ENCODE measurements at places on chromosomes 7 and 10.

- DNase-seq, result peak; percentile 46
Measured at GRCh38 chr7:17301471-17302456, 3.3 kb downstream of the AHR start.

GRCh38 chr10:25725917-25726716, 207.9 kb upstream of the MYO3A start:
- DNase-seq, result no peak

- DNase-seq, result no peak
Measured at GRCh38 chr10:5720182-5720581, 35.5 kb downstream of the TASOR2 start.

GRCh38 chr7:16515785-16516685, 10.6 kb upstream of the LRRC72 start:
- no peak for DNase-seq

DNA sequence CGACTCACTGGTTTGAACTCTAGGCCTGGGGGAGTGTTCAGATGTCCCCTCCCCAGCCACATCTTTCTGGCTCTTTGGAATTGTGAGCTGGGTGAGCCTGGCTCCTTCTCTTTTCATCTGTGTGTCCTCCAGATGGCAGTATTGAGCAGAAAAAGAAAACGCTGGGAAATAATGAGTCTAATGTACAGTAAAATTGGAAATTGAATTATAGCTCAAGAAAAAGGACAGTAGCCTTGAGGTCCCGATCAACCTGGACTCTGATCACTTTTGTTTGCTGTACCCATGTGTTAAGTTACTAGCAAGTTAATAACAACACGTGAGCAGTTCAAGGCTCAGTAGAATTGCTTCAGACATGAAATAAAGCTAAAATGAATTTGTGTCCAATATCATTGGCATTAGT, 77.9 kb downstream of the SNX10 start:
- no peak for DNase-seq

DNA sequence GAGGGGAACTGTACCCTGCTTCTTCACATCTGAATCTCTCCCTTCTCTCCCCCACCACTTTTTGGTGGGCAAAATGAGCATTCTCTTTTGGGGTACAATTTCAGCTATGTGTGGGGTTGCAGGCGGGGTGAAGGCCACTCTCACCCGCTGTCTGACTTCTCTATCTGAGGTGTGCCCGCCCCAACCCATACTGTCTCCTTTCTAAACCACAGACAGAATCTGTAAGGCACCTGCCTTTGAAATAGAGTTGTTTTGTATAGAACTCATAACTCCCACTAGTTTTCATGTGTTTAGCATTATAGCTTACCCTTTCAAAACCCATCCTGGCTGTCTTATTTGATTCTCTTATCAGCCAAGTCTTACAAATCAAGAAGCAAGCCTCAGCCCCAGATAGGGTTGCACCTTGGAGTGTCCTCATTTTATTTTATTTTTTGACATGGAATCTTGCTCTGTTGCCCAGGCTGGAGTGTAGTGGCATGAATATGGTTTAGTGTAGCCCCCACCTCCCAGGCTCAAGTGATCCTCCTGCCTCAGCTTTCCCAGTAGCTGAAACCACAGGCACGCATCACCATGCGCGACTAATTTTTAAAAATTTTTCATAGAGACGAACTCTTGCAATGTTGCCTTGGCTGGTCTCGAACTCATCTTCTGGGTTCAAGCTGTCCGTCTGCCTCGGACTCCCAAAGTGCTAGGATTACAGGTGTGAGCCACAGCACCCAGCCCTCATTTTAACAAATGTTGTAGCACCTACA, 11.9 kb downstream of the TSPAN14 start:
- DNase-seq, result no peak

- no peak for DNase-seq
Measured at GRCh38 chr10:30763918-30764317, 134.4 kb upstream of the LYZL2 start.

DNA sequence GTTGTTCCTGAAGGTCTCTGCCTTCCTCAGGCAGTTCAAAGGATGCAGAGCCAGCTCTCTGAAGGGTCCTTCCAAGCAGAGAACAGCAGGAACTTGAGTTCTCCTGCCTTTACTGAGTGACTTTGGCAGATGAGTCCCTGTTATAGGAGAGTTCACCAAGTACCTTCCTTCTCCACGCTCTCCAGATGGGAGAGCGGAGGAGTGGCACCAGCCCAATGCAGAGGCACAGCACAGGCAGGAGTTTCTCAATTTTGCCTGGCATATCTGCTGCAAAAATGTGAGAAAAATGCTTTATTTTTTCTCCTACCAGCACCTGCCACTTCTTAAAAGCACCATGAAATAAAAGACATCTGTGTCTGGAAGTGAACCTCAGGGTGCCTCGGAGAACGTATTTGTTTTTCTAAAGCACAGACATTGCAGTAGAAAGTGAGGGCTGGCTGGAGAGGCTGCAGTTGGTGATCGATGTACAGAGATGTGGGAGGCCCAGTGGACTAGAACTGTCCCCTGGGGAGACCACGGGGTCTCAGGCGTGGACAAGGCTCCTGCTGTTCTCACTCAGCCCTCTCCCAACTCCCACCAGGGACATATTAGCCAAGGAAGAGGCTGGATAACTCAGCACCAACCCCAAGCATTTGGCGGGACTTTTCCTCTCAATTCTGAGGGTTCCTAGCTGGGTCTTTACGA, 174.5 kb downstream of the WDR37 start:
- no peak for DNase-seq

DNA sequence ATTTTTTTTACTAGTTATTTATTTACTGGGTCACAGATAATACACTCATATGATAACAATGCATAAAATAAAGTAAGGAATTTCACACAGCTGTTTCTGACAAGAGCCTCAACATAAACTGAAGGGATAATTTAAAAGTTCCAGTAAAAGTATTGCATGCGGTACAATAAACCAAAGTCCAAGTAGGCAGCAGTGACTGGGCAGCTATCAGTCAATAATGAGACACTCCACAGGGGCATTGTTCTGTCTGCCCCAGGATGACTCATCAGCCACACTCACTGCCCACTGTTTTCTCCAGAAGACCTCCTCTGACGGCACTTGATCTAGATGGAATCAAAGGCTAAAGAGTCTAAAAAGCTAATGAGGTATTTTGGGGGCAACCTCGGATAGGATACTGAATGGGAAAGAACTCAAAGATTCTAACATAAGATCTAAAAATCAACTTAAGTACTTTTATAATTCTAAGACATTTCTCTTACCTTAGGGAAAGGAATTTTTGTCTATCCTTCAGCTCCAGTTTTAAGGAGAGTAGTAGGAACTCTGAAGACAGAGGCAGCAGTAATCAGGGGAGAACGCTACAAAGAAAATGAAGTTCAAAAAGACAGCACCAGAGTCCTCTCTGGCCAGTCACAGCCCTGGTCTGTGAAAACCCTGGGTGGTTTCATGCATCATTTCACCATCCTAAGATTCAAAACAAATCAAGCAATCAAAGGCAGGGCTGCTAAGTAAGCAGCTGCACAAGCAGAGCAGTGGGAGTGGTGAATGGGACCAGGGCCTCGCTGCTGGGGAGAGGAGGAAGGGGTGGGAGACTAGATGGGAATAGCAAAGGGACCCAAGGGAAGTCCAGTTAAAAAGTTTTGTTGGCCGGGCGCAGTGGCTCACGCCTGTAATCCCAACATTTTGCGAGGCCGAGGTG, 175.1 kb downstream of the AVL9 start:
- no peak for DNase-seq

DNA sequence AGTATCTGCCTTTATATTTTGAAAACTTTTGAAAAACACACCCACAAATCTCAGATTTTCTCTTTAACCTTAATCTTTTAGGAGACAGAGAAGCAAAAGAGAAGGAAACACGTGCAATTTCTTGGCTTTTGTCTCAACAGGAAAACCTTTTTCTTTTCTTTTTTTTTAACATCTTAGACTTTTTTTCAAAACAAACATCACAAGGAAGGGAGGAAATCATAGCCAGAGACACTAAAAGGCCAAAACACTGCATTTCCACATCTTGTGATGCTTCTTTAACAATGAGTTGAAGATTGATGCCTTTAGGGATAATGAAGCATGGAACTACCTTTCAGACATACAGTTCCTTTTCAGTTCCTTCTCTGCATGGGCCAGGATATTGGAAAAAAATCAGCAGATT, 136.6 kb upstream of the NRBF2 start:
- no peak for DNase-seq

- DNase-seq, result no peak
Measured at GRCh38 chr7:72057796-72058195, 354.3 kb downstream of the CALN1 start.

DNA sequence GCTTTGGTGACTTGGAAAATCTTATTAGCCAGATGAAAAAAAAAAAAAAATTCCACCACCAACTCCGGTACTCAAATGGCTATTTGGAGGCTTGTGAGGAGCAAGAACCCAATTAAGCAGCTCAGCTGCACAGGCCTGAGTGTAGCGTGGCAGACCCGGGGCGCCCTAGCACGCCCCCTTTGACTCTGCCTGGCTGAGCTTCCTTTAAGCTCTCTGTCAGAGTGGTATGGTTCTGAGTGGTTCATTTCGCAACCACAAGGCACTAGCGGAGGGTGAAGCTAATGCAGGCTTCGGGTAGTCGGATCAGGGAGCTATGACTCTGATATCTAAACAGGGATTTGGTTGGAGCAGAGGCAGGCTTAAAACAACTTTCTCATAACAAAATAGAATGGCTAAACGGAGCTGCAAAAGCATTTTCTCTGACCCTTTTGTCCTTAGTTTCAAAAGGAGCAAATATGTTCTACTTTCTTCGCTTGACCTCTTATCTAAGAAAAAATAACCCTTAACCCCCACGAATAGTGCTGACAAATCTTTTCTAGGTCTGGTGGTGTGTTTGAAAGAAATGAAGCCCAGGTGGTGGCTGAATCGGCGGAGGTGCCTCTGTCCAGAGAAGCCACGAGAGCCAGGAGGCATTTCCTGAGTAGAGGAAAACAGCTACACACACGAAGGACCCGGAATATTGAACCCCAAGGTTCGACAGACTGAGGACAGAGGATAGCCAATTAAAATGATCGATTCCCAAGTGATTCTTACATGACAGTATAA, 285.4 kb upstream of the GLI3 start:
- no peak for DNase-seq

DNA sequence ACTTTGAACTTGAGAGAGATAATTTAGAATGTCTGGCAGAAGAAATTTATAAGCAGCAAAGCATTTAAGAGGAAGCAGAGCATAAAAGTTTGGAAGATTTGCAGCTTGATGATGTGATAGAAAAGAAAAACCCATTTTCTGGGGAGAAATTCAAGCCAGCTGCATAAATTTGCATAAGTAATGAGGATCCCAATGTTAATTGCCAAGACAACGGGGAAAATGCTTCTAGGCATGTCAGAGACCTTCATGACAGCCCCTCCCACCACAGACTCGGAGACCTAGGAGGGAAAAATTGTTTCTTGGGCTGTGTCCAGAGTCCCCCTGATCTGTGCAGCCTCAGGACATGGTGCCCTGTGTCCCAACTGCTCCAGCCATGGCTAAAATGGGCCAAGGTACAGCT, 263.6 kb upstream of the POT1 start:
- DNase-seq, result no peak

- no peak for DNase-seq
Measured at GRCh38 chr10:100896876-100897461, 15.8 kb upstream of the SLF2 start.

GRCh38 chr7:144628176-144628575, 207.7 kb downstream of the TPK1 start:
- DNase-seq, result no peak

- no peak for DNase-seq
Measured at GRCh38 chr7:37273891-37274290, 174.8 kb downstream of the ELMO1 start.

GRCh38 chr7:128829391-128830166, 627 bp upstream of the FLNC start:
- DNase-seq, result no peak

- no peak for DNase-seq
Measured at GRCh38 chr10:73590881-73591799, at the start of gene USP54. Gene USP54 (minus strand): TSS chr10:73591342. CDS start chr10:73575658, 15,684 bp downstream.

- no peak for DNase-seq
Measured at GRCh38 chr7:91974066-91974465, 33.4 kb downstream of the AKAP9 start.

DNA sequence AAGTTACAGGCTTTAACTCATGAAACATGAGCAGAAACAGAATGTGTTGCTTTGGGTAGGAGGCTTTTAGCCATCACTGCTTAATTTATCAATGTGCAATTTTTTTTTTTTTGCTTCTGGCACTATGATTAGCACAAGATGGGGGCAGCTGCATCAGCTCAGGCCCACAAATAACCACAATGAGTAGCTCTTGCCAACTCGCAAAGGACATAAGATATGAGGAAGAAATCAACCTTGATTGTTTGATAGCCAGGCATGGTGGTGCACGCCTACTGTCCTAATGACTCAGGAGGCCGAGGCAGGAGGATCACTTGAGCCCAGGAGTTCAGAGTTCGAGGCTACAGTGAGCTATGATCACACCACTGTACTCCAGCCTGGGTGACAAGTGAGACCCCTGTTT, 12.3 kb downstream of the NOD1 start:
- DNase-seq, result no peak

DNA sequence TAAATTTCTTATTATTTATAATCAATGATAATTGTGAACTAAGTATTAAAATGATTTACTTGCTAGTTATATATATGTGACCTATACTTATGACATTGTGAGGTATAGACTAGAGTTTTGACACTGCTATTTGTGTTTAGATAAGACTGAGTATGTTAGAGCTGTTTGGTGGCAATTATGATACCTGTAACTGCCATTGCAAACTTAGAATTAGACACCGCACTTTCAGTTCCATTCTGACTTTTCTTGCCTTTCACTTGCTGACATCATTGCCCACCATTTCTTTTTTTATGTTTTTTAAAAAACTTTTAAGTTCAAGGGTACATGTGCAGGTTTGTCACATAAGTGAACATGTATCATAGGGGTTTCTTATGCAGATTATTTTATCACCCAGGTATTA, 214.5 kb downstream of the MBL2 start:
- no peak for DNase-seq

DNA sequence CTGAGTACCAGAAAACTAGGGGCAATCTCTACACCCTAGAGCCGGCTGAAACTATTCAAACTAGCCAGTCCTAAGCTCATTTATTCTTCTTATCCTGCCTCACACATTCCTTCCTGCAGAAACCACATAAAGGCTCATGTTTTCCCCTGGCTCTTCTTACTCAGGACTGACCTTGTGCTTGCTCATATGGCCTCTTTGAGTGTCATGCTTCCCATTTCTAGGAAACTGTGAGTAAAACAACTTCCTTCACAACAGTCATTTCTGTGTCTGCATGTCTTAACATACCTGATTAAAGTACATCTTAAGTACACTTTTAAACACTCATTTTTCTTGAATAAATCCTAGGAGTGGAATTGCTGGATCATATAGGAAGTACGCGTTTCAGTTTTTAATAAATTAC, 52.3 kb upstream of the KIAA1217 start:
- no peak for DNase-seq
